ENCODE measurements at places on chromosomes 11 and 22. TPM values are rescaled to one million over a fixed set of nuclear protein-coding genes. Genes with fewer than 3 reads are reported as not detected.

Gene OVOL1
- 0.05 TPM for total RNA-seq

Gene GPR152
- total RNA-seq, result not detected

Gene SYT13
- not detected for total RNA-seq

Gene YAP1
- 0.35 TPM for total RNA-seq

Gene OR8A1
- not detected for total RNA-seq

Gene TMEM86A
- total RNA-seq, result 0.18 TPM

Gene FUT4
- total RNA-seq, result 7.6 TPM

Gene TEX54
- total RNA-seq, result 0.92 TPM

Gene CFAP300
- not detected for total RNA-seq

Gene AASDHPPT
- total RNA-seq, result 50.2 TPM

Gene NLRP10
- total RNA-seq, result not detected

Gene OR4D9
- not detected for total RNA-seq

All from activated T-cell treated with anti-CD3 and anti-CD28 coated beads, Interleukin-2, amount 50 U/mL, for 4 hours (primary cell).